ENCODE measurements at places on chromosomes 6 and 20.

- DNase-seq = no peak
Measured at GRCh38 chr6:164690241-164690640, 619.2 kb downstream of the C6orf118 start.

- DNase-seq = peak; percentile 96
Measured at GRCh38 chr6:28161410-28162079, 19.9 kb downstream of the ZKSCAN8 start.

DNA sequence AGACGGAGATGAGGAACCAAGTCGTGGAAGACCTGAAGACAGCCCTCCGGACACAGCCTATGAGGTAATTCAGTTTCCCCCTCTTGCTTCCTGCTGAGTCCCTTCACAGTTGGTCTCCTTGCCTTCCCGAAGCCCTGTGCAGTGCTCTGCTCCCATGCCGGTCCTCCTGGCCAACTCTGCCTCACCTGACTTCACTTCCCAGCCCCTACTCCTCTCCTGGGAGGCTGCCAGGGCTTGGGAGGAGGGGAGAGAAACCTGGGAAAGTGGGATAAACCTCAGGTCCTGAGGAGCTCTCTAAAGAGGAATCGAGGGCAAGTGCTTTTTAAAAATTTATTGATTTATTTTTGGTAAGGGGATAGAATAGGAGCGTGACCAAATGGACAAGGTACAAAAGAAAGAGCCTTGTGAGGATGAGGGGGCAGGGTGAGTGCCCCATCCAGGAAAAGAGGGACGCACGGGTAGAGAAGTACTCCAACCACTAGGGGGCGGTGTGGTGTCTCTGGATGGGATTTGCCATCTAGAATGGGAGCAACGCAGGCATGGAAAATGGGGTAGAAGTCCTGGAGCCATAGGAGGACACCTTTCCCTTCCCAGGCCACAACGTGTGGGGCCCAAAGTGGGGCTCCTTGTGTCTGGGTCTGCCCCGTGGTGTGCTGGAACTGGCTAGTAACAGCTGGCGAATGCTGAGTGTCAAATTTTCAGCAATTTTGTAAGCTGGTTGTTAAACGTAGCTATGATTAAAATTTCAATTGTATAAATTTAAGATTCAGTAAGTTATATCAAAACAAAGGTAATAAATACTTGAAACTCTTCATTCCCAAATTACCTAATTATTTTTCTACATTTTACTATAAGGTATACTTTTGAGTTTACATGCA, 69.0 kb downstream of the MOCS1 start:
- peak; percentile 83 for DNase-seq

DNA sequence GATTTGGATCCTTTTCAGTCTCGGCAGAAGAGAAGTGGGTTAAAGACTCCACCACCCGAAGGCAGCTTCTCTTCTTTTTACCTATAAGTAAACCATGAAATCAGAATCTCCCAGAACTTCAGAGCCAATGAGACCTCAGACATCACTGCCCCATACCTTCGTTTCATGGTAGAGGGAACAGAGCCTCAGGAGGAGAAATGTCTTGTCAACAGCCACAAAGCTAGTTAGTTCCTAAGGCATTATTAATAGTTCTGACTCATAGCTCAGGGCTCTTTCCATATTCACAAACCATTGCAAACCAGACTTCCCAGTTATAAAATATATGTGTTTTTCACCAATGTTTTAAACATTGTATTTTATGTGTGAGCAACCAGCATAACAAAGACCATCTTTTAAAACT, 118.7 kb upstream of the RIPOR2 start:
- DNase-seq = no peak

- no peak for DNase-seq
Measured at GRCh38 chr20:31862506-31862905, 7.8 kb downstream of the DUSP15 start.

- no peak for DNase-seq
Measured at GRCh38 chr6:155994086-155994485, 538.4 kb upstream of the NOX3 start.

Measured in activated CD8-positive, alpha-beta memory T cell treated with anti-CD3 and anti-CD28 coated beads for 24 hours (primary cell).